NCI-H2107 (cell line): ENCODE measurements at places on chromosomes 1 and 21.

DNA sequence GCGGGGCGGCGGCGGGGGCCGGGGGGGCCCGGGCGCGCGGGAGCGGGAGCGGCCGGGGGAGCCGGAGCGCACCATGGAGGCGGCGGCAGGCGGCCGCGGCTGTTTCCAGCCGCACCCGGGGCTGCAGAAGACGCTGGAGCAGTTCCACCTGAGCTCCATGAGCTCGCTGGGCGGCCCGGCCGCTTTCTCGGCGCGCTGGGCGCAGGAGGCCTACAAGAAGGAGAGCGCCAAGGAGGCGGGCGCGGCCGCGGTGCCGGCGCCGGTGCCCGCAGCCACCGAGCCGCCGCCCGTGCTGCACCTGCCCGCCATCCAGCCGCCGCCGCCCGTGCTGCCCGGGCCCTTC lies 546 bp downstream of the SKI start:
- no peak for DNase-seq

- DNase-seq: no peak
These were observed 9.6 kb downstream of the SMAP2 start for GRCh38 chr1:40383095-40383487.

DNA sequence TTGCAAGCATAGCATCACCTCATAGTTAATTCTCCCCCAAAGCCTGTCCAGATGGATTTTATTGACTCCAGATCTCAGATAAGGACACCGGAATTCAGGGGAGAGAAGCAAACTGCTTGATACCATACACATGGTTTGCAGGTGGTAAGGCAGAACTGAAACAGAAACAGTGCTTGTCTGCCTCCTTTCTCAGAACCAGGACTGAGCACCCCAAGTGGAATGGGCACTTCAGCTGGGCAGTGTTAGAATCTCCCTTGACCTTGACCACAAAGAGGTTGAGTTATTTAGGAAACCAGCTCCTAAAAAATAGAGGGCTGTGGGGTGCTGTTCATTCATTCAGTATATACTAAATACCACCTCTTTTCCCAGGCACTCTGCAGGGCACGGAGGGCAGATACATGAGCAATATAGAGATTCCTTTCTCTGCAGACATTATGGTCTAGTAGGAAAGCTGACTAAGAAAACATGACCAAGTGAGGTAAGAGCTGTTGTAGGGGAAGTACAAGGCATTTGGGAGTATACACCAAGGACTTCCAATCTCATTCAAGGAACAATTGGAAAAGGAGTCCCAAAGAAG lies 185.2 kb downstream of the C1orf94 start:
- DNase-seq: no peak

DNA sequence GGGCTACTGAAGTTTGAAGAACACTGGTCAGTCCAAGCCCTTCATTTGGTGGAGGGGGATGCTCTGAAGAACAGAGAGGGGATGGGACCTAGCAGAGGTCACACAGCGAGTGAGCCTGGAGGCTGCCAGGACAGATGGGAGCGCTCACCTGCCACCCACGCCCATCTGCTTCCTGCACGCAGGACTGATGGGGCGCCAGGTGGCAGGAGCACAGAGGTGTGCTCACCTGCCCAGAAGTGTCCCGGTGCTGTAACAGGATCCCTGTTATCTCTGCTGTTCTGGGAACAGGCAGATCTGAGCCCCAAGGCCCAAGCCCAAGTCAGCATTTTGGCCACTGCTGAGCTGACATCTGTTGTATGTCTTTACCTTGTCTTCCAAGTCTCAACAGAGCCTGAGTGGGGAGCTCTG lies 40.5 kb downstream of the EPHB2 start:
- peak; percentile 57 for DNase-seq

DNA sequence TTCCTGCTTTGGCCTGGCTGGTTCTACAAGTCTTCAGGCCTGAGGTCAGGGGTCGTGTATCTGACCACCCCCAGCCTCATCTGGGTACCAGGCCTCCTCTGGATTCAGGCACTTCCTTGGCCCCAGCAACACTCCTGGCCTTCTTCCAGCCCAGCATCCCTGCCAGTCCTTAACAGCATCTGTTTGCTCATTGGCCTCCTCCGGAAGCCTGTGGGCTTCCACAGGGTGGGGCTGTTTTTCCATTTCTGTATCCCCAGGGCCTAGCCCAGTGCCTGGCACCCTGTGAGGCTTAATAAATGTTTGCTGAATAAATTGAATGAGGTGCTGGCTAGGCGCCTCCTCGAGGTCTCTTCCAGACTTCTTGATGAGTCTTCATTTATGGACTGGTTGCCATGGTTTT lies 21.5 kb upstream of the GPR37L1 start:
- no peak for DNase-seq

DNA sequence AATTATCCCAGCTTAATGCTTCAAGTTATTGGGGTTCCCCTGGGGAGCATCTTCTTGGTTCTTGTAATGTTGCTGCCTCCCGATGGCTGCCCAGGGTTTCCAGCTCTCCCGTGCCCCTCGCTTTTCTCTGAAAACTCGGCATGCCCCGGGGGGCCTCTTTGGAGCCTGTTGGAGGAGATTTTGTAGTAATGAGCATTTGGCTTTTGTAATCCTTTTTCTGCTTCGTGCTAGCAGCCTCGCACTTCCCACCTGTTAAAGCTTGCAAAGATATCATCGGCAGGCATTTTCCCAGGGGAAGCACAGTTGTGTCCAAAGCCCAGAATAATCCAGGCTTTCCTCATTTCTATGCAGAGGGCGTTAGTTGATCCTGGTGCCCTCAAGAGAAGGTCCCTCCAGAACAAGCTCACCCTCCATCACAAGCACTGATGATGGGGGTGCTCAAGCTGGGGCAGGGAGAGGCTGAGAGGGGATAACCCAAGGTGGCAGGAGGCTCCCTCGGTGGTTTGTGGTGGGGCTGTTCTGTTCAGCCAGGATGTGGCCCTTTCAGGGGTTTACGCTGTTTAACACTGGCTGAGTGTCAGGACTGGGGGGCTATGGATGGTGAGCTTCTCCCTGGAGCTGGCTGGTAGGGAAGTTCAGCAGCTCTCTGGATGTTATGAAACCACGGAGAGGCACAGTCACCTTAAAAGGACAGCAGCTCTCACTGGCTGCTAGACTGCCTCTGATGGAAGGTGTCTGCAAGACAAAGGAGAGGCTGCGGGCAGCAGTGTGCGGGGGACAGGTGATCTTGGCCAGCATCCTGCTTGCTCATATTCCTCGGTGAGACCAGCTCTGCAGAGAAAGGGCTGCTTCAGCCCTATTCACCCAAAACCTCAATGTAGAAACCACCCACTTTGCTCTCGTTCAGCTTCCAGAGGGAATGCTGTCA lies 477.1 kb upstream of the VAMP3 start:
- no peak for DNase-seq

DNA sequence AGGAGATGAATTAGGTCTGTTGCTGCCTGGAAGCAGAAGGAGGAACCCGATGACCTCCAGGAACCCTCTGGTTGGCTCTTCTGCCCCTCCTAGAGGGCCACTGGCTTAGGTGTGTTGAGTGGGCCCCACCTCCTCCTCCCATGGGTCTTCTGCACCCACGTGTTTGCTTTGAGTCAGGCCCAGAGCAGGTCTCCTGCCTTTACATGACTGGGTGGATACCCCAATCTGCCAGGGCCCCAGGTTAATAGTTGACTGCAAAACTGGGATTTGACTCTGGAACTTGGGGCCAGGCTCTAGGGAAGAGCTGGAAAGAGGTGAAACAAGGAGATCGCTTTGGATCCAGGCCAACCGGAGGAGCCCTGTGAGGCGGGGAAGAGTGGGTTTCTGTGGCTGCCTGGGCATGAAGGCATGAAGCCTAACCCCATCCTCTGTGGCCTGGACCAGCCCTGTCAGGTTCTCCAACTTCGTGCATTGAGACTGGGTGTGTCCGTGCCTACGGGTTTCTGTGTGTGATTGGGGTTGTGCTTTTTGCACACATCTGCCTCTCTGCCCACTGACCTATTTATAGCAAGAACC lies 7.8 kb upstream of the LAD1 start:
- DNase-seq: no peak

DNA sequence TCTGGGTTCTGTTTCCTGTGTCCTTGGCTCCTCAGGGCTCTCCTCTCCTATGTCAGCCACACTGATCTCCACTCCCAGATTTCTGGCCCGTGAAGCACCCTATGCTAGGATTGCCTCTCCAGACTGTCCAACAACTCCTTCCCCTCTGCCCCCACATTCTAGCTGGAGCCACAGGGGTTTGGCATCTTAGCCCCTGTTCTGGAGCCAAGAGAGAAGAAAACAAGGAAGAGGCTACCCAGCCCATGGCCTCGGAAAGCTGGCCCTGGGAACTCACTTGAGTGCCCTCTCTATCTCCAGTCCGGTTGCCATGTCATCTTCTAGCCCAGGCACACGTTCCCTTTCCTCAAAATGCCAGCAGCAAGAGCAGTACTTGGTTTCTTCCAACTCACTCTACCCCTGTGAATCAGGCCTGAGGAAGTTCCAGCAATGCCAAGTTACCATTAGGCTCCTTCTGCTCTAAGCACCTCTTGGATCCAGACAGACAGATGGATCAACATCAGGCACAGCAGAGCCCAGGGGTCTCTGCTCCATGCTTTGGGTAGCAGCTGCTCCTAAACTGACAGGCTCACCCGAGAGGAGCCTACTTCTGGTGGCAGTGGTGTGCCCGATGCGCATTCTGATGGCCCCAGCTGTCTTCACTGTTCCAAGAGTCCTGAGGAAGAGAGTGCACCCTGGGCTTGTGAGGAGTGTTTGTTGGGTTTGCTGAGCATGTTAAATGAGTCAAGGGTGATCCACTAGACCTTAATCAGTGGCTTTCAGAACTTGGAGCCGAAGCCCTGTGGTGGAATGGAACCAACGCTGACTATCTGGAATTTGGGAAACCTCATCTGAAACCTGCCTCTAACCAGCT lies 11.6 kb upstream of the GPR61 start:
- DNase-seq: no peak
